ELR (cell line): ENCODE measurements at places on chromosomes 6 and 20.

GRCh38 chr20:47857187-47857568 lies 71.9 kb upstream of the SULF2 start:
- DNase-seq: no peak

- DNase-seq: peak; percentile 70
These were observed 29.1 kb downstream of the TRAM2 start for GRCh38 chr6:52547647-52548352.

- DNase-seq: peak; percentile 40
These were observed 299.1 kb downstream of the FOXC1 start for GRCh38 chr6:1908784-1909183.

GRCh38 chr20:43667341-43668132 lies 623 bp downstream of the MYBL2 start:
- peak; percentile 77 for DNase-seq

GRCh38 chr20:63036291-63036690 lies 29.5 kb upstream of the BHLHE23 start:
- DNase-seq: no peak

GRCh38 chr6:80988892-80989291 lies 763.6 kb downstream of the TENT5A start:
- DNase-seq: no peak

DNA sequence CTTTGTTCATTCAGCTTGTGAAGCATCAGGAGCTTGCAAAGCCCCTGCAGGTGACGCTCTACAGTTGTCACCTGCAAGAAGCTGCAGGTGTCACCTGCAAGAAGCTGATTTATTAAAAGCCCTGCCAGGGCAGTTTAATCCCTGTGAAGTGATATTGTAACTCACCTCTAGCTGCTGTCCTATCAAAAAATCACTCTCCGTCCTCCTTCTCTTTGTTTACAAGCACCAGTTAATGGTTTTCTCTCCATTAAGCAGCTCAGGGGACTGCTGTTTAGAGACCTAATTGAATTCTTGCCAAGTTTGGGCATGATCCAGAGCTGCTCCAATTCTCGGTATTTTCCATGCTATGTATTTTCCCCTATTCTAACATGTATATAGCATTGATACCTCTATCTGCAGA lies 345.9 kb downstream of the ARHGAP18 start:
- DNase-seq: no peak
